CD4-positive, alpha-beta T cell treated with Interleukin-10 for 1 hour (primary cell): ENCODE measurements at places on chromosomes 6 and 20.
A peak's percentile ranks its signal among the peaks of the same experiment; 100 is the strongest.

DNA sequence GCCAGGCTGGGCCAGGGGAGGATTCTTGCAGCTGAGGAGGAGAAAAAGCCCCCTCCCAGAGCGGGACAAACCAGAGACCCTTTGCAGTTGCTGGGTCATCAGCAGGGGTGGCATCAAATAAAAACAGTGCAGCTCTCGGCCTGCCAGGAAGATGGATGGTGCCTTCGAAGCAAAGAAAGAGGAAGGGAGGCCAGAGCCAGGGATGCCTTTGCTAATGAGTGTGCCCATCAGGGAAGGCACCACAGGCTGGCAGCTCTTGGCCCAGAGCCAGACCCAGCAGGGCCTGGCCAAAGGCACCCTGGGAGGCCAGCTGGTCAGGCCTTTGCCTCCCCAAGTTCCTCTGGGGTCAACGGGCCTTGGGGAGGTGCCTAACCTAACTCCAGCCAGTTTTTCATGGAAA lies 26.3 kb upstream of the ZNF318 start:
- no peak for DNase-seq

GRCh38 chr20:23164176-23164601 lies 78.1 kb upstream of the CD93 start:
- no peak for DNase-seq

- no peak for DNase-seq
These were observed 69.7 kb downstream of the ANKS1A start for GRCh38 chr6:34958734-34959133.

DNA sequence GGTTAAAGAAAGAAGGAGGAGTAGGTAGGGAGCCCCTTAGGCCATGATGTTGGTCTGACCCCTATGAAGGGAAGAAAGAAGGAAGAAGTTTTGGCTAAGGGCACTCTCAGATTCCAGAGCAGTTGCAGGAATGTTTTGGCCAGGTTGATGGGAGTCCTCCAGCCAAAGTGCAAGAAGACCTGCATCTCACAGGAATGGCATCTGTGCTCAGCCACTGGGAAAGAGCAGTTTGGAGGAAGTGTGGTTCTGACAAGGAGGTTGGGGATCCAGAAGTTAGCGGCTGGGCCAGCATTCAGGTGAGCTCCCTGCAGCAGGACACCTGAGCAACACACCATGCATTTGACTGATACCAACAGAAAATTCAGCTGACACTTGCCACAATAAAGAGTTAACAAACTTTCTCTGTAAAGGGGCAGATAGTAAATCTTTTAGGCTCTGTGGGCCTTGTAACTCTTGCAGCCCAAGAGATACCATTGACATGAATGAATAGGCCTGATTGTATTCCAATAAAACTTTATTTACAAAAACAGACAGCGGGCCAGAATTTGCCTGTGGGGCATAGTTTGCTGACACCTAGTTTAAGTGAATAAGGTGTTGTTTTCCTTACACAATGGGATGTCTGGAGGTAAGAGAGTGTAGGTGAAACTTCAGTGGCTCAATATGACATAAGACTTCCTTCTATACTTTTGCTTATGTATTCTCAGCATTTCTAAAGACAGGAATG lies 71.0 kb downstream of the EDN1 start:
- no peak for DNase-seq

DNA sequence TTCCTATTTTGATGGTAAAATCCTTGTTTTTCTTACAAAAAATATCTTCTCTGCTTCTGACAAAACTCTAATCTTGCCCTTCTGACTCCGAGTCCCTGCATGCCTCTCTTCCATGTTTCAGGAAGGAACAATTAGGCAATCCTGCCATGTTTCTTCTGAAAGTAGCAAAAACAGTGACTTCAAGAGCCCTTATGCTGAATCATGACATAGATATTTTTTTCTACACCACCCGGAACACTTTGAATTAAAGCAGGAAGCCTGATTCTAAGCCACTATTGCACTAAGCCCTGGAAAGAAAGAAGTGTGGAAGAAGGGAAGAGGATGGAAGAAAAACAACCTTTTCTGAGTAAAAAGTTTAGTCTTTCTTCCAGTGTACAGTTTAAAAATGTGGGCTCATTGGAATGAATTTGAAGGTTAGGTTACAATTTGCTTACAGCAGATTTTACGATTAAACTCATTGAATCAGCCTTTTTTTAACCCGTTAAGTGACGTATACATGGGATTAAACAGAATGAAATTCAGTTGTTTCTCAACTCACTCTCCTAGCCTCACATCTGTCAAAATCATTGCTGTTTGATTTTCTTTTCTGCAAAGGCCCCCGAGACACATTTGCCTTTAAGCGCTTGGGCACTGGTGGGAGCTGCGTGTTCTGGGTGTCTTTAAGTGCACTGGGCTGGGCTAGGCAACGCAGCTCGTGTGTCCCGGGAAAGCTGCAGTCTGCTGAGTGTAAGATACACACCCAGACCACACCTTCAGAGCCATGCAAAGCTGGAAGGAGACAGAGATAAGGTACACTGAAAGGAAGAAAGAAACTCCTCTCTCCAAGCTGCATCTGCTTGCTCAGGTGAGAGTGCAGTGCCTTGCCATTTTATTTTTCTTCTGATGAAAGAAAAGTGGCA lies 159.4 kb upstream of the CITED2 start:
- DNase-seq = no peak

GRCh38 chr6:43884652-43885022 lies 114.6 kb downstream of the VEGFA start:
- DNase-seq = no peak

GRCh38 chr6:129657483-129657882 lies 52.5 kb downstream of the ARHGAP18 start:
- DNase-seq = no peak

- no peak for DNase-seq
These were observed 15.0 kb upstream of the PKHD1 start for GRCh38 chr6:52102405-52102804.

DNA sequence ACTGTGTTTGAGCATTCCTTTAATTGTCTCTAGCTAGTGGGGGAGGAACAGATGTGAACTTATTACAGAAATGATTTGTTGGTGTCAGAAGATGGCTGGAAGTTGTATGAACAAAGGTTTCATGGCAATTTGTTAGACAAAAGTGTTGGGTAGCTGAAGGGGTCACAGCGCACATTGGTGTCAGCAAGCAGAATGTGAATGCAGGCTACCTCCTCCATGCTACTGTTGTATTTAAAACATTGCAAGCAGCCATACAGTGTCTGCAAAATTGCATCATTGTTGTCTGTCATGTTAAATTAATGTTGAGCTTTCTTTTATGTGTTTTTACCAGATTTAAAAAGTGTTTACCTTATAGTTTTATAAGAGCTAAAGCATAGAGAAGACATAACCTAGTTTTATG lies 6.2 kb downstream of the LRRC1 start:
- no peak for DNase-seq

GRCh38 chr20:40670253-40670652 lies 18.8 kb downstream of the MAFB start:
- no peak for DNase-seq

- DNase-seq = no peak
These were observed 37.1 kb downstream of the SYNE1 start for GRCh38 chr6:152600022-152600421.

- DNase-seq = no peak
These were observed 149.5 kb upstream of the BMP5 start for GRCh38 chr6:56024931-56025330.

DNA sequence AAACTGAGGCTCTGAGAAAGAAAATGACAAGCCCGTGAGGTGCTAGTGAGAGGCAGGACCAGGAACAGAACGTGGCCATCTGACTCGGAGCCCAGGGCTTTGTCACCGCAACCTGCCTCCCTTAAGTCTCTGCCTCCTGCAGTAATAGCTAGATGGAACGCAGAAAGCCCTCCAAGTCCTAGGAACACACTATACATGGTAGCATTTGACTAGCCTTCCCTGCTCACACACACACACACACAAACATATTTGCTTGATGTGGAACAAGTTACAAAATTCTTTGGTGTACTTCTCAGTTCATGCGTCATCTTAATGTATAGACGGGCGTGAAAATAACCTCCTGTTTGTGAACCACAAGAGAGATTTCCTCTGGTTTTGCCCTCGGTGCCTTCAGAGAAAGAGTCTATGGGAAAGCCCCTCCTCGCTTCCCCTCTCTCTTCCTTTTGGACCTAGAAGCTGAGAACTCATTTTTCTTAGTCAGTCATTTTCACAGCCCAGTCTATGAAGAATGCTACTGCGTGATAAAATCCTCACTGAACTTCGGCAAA lies 38.8 kb downstream of the C6orf52 start:
- DNase-seq = peak; percentile 18

DNA sequence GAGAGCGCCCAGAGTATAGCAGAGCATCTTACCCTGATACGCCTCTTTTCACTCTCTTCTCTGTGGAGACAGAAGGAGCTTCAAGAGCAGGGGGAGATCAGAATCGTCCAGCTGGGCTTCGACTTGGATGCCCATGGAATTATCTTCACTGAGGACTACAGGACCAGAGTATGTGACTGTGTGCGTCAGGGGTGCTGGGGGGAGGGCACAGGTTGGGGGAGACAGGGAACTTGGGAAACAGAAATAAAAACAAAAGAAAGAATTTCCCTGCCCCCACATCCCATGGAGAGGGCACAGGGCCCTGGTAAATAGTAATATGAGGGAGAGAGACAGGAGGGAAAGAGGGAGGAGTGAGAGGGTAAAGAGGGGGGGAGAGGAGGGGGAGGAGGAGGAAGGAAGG lies 3.0 kb upstream of the C4A start:
- DNase-seq = no peak

DNA sequence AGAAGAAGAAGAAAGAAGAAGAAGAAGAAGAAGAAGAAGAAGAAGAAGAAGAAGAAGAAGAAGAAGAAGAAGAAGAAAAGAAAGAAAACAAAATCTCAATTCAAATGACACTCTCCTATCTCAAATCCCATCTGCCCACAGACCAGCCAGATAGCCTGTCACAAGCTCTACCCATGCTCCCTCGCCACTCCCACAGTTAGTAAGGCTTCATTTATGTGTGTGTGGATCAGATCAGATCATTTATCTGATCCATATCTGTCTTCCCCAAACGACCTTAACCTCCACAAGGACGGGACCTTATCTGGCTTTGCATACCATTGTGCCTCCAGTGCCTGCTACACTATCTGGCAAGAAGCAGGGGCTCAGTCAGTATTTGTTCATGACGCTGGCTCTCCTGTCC lies 81.9 kb upstream of the RREB1 start:
- no peak for DNase-seq

DNA sequence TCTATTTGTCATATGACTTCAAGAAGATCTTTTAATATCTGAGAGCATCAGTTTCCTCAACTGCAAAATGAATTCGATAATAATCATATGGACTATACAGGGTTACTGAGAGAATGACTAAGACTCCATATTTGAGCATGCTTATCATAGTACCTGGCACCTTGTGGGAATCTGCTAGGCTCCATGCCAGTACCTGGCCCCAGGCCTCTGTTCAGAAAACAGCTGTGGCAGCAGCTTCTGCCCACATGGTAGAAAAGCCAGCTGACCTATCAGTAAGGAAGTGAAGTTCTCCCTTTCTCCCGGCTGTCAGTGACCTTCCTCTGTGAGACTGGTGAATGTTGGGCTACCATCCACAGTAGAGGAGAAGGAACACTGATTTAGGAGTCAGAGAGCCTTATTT lies 574.9 kb upstream of the CHD6 start:
- DNase-seq = no peak

- no peak for DNase-seq
These were observed 48.9 kb upstream of the TBC1D7 start for GRCh38 chr6:13377054-13377758.

DNA sequence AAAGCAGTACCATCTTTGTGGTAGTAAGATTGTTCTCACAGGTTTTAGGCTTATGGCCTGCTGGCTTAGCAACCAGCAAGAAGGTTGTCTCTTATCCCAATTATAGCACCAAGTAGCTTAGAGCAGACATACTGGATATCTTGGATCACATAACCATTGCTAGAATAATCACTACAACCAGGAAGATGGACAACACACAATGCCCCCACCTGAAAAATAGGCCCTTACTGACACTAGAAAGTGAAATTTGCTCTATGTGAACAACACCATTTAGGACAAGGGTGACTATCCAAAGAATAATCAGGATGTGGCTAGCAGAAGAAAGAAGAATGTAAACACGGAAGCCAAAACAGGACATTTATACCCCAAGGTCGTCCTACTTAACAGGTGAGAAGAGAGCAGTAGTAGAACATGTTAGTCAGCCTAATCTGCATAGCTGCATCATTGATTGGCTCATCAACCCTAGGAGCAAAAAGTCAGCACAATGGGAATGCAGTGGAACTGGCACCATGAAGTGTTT lies 172.7 kb upstream of the MARCKS start:
- DNase-seq = no peak

DNA sequence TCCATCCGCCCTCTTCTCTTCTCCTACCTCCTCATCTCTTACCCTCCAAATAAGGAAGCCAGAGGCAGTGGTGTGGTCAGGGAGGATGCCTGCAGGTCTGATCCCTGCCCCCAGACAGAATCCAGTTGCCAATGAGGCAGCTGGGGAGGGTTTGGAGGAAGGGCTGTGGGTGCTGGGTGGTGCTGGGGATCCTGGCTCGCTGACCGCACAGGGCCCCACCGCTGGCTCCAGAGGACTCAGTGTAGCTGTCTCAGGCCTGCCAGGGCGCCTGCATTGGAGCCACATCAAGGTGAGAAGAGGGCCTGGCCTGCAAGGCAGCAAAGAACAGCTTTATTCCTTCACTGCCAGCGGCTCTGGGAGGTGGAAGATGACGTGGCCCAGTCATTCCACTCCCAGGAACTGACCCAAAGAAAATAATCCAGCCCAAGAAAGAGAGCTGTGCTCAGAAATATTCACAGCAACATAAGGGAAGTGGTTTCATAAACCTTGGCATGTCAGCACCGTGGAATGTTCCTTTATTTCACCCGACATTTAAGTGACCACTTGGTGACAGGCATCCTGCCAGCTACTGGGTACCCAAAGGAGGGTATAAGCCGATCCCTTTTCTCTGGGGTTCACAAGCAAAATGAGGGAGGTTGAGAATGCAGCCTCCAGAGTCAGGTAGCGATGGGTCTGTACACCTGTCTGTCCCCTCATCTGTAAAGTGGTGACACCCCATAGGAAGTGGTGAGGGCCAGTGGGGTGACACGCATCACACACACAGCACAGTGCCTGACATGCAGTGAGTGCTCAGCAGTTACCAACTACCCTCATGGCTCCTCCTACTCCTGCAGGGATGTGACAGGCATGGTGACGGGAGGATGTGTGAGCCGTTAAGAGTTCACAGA lies 125.1 kb downstream of the SNX5 start:
- DNase-seq = peak; percentile 34

- no peak for DNase-seq
These were observed 349.9 kb upstream of the FLRT3 start for GRCh38 chr20:14687313-14687712.

GRCh38 chr6:116030770-116031169 lies 29.9 kb downstream of the FRK start:
- no peak for DNase-seq

- DNase-seq = no peak
These were observed 22.6 kb downstream of the HSF2 start for GRCh38 chr6:122422003-122422402.

DNA sequence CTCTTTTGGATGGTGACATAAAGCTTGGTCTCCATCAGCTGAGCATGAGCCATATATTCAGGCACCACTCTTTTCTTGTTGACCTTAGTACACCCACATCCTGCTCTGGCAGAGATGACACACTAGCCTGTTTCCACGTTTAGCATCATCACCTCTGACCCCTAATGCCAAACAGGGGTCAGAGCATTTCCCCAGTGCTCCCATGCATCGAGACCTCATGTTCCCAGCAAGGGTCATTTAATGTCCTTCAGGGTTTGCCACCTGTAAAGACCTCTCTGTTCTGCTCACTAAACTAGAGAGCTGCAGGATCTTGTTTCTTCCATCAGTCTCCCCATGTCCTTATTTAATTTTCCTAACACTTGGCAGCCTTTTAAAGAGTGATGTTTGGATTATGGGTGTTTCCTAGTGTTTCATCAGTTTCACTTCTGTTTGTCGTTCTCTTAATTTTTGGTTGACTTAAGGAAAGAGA lies 97.5 kb downstream of the AIG1 start:
- no peak for DNase-seq
